ENCODE measurements at places on chromosomes 2 and 18. TPM values are rescaled to one million over a fixed set of nuclear protein-coding genes. Genes with fewer than 3 reads are reported as not detected.

- H3K27me3 ChIP-seq: no peaks in the 10 kb centered on the region
- H3K4me1 ChIP-seq: peaks cover 17% of the 10 kb centered on the region
- no peak overlapping the region for H3K4me3 ChIP-seq
- no peak overlapping the region for H3K27ac ChIP-seq
Measured at GRCh38 chr18:24790347-24790746, 329.9 kb downstream of the HRH4 start.

DNA sequence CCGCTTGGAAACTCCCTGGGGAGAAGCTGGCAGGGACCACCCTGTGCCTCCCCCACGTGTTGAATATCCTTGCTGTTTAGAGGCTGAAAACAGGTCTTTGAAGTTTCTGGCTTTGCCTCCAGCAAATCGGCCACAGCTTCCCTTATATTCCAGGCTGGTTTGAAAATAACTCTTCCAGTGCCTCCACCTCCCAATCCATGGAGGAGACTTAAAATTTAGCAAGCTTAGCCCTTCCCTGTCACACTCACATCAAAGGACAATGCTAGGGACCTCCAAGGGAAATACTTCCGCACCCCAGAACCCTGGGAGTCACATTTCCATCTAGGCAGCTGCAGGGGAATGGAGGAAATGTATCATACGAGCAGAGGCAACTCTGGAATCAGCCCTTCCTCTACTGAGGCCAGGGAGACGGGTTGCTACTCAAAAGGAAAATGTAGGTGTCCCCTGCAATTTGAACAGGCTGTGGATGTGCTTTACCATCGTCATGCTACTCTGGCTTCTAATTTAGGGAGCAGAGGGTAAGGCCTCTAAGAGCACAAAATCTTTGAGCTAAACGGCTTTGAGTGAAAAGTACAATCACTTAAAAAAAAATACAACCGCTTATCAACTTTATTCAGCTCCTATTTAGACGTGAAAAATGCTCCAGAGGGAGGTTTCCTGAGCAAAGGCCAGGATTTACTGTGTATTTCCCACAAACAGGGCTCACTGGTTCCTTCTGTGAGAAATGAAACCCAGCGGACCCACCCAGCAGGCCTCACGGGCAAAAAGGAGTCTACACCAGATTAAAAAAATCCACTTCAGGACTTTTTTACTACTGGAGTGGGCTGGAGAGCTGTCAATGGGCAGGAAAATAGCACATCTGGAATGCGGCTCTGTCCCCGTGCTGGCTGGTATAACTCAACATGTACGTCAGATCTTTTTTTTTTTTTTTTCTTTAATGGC lies 49.4 kb upstream of the PKDCC start:
- H3K27me3 ChIP-seq: no peaks in the 10 kb centered on the region
- no peak overlapping the region for H3K27ac ChIP-seq
- H3K4me1 ChIP-seq: peaks cover 29% of the 10 kb centered on the region
- H3K4me3 ChIP-seq: no peak overlapping the region
- H3K36me3 ChIP-seq: no peaks in the 10 kb centered on the region
- DNase-seq: peak; percentile 82

- no peak overlapping the region for H3K27ac ChIP-seq
- H3K4me1 ChIP-seq: peaks cover 9% of the 10 kb centered on the region
- H3K27me3 ChIP-seq: no peaks in the 10 kb centered on the region
- no peak overlapping the region for H3K4me3 ChIP-seq
- DNase-seq: no peak
Measured at GRCh38 chr2:79938648-79939047, 365.9 kb downstream of the LRRTM1 start.

GRCh38 chr2:102235491-102235890 lies 48.7 kb downstream of the IL1RL2 start:
- H3K27ac ChIP-seq: no peak overlapping the region
- no peak overlapping the region for H3K4me3 ChIP-seq
- no peaks in the 10 kb centered on the region for H3K27me3 ChIP-seq
- peak; percentile 53 for DNase-seq
- H3K36me3 ChIP-seq: no peaks in the 10 kb centered on the region
- H3K4me1 ChIP-seq: no peaks in the 10 kb centered on the region

GRCh38 chr2:27085673-27086089 lies 891 bp upstream of the KHK start:
- H3K4me3 ChIP-seq: peak overlapping the region; percentile 46
- peaks cover 19% of the 10 kb centered on the region for H3K4me1 ChIP-seq
- DNase-seq: peak; percentile 72
- no peaks in the 10 kb centered on the region for H3K36me3 ChIP-seq
- H3K27ac ChIP-seq: peak overlapping the region; percentile 61

- no peak for DNase-seq
- H3K4me1 ChIP-seq: peaks cover under 1% of the 10 kb centered on the region
- H3K36me3 ChIP-seq: no peaks in the 10 kb centered on the region
- peaks cover 79% of the 10 kb centered on the region for H3K27me3 ChIP-seq
- no peak overlapping the region for H3K4me3 ChIP-seq
Measured at GRCh38 chr2:237479747-237480146, 7.3 kb upstream of the MLPH start.

DNA sequence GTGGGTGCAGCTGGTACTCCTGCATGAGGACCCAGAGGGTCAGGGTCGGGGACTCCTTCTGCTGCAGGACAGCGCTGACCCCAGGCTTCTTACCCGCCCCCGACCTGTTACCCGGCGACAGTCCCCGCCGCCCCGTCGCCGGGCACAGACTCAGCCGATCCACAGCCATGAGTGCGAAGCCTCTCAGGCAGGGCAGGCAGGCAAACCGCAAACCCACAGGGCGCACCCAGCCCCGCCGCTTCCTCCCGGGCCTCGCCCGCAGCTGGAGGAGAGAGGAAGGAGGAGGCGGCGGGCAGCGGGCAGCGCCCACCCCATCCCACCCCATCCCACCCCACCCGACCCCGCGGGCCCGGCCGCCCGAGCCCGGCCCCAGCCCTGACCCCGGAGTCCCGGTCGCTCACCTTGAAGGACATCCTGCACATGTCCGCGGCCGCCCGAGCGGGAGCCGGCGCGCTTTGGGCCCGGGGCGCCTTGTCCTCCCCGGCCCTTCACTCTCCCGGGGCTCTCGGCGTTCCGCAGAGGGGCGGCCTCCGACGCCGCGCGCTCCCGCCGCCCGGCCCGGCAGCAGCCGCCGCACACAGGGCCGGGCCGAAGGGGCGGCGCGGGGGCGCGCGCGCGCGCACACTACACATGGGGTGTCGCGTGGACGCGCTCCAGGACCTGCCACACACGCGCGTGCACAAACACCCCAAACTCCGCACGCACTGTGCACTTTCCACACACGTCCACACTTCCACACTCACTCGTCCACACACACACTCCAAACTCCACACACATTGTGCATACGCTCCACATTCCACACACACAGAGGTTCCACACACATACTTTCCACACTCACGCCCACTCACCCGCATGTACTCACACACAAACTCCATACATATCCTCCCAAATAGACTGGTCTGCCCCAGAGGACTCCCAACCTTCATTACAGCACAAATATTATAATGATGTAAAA lies at the start of gene ANKRD29:
Gene ANKRD29 (minus strand): TSS at position 603 of the 955 bp plus-strand sequence. CDS start 181 bp downstream, at position 422.
- peak within 1 kb of the TSS; percentile 51 for H3K4me3 ChIP-seq
- DNase-seq: peak; percentile 41
- no peaks in the 10 kb centered on the region for H3K36me3 ChIP-seq
- no peak within 1 kb of the TSS for H3K27ac ChIP-seq
- peaks cover 57% of the 10 kb centered on the region for H3K27me3 ChIP-seq
- no peaks in the 10 kb centered on the region for H3K4me1 ChIP-seq

DNA sequence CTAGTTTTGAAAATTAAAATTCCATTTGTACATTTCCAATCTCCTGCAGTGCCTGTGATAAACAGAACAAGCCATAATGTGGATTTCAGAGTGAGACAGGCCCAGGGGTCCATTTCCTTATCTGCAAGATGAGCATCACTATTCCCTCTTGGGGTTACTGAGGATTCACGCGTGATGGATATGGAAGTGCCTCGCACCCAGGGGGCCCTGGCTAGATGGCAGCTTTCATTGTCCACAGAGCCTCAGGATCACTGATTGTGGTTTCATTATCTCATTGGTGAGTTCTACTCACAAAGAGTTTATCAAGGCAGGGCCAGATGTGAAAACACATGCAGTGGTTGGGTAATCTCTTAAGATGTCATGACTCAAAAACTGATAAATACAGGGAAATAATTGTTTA lies 11.6 kb downstream of the CNGA3 start:
- no peaks in the 10 kb centered on the region for H3K36me3 ChIP-seq
- no peak overlapping the region for H3K4me3 ChIP-seq
- peak; percentile 18 for DNase-seq
- no peaks in the 10 kb centered on the region for H3K4me1 ChIP-seq
- H3K27ac ChIP-seq: no peak overlapping the region

DNA sequence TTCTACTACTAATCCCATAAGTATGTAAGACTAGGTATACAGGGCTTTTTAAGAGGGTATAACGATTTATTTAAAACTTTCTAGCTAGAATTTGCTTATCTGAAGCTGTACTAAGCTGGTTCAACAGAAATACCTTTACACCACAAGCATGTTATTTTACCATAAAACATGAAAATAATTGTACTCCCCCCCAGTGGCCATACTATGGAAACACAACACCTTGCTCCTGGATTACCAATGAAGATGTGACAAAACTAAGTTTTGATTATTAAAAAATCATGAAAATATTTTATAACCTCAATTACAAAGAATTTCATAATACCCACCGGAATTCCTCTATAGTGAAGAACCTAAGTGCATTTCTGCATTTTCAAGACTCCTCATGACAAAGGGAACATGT lies 27.3 kb downstream of the LPIN2 start:
- no peak for DNase-seq
- H3K4me3 ChIP-seq: no peak overlapping the region
- H3K27me3 ChIP-seq: no peaks in the 10 kb centered on the region
- no peak overlapping the region for H3K27ac ChIP-seq

DNA sequence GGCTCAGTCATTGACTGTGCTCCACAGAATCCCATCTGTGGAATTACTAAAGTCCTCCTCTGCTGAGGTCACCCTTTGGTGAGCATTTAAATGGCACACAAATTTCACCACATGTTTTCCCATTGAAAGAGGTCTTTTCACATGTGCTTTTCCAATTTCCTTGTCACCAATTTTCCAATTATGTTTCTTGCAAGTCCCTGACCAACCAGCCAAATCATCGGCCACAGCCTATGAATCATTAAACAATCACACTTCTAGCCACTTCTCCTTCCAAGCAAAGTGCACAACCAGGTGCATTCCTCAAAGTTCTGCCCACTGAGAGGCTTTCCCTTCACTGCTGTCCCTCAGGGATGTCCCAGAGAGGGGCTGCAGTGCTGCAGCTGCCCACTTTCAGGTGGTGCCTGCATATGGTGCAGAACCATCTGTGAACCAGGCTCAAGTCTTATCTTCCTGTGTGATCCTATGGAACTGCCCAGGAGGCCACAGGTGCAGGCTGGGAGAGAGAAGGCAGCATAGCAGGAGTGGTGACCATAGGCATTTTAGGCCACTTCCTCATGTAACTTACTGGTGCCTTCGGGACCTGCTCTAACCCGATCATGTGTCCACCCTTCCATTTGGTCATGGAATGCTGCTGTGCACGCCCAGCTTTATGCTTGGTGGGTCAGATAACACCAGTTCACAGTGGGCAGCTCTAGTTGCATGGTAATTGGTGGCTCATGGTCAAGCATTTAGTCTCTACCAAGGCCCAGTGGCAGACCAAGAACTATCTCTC lies 153.0 kb downstream of the SEPTIN10 start:
- H3K4me3 ChIP-seq: no peak overlapping the region
- no peaks in the 10 kb centered on the region for H3K4me1 ChIP-seq
- H3K27me3 ChIP-seq: no peaks in the 10 kb centered on the region
- H3K36me3 ChIP-seq: no peaks in the 10 kb centered on the region
- DNase-seq: no peak

GRCh38 chr2:71989671-71990070 lies 158.0 kb downstream of the CYP26B1 start:
- no peaks in the 10 kb centered on the region for H3K36me3 ChIP-seq
- H3K27me3 ChIP-seq: no peaks in the 10 kb centered on the region
- no peak overlapping the region for H3K4me3 ChIP-seq
- no peak overlapping the region for H3K27ac ChIP-seq
- H3K4me1 ChIP-seq: no peaks in the 10 kb centered on the region

DNA sequence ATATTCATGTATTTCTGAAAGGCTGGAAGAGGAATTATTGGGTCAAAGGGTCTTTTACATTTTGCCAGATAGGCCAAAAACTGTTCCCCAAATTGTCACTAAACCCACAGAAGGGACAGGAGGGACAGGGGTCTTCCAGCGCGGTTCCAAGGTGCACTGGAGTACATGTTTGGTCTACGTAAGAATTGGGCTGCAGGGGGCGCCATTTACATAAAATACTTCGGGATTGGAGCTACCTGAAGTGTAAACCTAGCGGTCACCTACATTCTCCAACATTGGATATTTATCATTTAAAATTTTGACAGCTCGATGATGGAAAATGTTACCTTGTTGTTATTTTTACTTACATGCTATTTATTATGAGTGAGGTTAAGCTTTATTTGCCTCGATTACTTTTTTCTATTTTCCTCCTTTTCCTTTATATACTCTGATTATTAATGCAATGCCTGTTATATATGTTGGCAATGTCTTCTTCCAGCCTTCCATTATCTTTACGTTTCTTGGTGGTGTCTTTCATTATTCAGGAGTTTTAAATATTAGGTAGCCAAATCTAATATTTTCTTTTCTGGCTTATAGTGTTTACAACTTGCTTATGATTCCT lies 43.0 kb upstream of the RAB6C start:
- H3K27me3 ChIP-seq: peaks cover 20% of the 10 kb centered on the region
- DNase-seq: peak; percentile 59
- no peaks in the 10 kb centered on the region for H3K4me1 ChIP-seq
- H3K36me3 ChIP-seq: no peaks in the 10 kb centered on the region
- no peak overlapping the region for H3K27ac ChIP-seq
- no peak overlapping the region for H3K4me3 ChIP-seq

DNA sequence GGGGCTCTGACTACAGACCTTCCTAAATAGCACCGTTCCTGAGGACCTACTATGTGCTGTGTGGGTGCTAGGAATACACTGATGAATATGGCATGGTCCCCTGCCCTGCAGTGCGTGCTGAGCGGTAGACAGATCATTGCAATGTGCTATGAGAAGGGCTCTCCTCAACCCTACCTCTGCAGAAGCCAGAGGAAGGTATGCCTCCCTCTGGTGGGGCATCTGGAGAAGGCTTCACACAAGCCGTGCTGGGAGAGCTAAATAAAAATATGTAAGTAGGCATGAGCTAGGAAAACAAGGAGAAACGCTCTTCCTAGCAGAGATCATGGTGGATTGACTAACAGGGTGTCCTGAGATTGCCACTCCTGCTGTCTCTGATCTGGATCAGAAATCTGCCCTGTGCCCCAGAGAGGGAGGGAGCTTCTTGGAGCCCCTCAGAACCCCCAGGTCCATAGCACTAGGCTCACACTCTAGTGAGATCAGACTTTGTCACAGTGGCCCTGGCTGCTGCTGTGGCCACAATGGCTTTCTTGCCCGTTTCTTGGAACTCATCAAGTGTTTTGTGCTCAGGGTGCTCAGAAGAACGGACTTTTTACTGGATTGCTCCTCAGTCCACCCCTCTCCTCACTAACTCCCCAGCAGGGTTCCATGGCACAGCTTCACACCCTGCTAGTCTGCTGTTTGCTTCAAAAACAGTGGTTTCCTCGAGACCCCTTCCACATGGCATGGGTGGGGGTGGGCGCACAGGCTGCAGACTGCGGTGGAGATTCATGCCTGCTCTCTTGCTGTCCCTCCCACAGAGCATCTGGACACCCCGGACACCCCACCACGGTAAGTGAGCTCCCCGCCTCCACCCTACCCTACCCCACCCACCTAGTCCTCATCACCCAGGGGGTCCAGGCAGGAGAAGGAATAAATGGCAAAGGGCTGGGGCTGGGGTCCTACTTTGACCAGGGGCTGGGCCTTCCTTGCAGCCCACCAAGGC lies 14.2 kb downstream of the SIGLEC15 start:
- H3K27me3 ChIP-seq: peaks cover 11% of the 10 kb centered on the region
- H3K36me3 ChIP-seq: no peaks in the 10 kb centered on the region
- peak; percentile 85 for DNase-seq
- H3K4me1 ChIP-seq: peaks cover 11% of the 10 kb centered on the region
- H3K4me3 ChIP-seq: no peak overlapping the region

Gene SERPINB12
- total RNA-seq: not detected

Gene GKN1
- not detected for total RNA-seq
